Stimulated activated CD4-positive, alpha-beta T cell treated with anti-CD3 and anti-CD28 coated beads, Interleukin-2, amount 100 ng/mL, for 24 hours (primary cell): ENCODE measurements at places on chromosomes 5 and 9.
A peak's percentile ranks its signal among the peaks of the same experiment; 100 is the strongest.

GRCh38 chr5:147407094-147407681 lies 102.7 kb downstream of the DPYSL3 start:
- DNase-seq: no peak

- DNase-seq: no peak
Observed at GRCh38 chr5:180289433-180289832, 2.5 kb downstream of the MAPK9 start.

GRCh38 chr5:170362102-170362501 lies 27.1 kb downstream of the KCNMB1 start:
- no peak for DNase-seq

GRCh38 chr9:98442541-98442940 lies 187.1 kb upstream of the TBC1D2 start:
- no peak for DNase-seq

DNA sequence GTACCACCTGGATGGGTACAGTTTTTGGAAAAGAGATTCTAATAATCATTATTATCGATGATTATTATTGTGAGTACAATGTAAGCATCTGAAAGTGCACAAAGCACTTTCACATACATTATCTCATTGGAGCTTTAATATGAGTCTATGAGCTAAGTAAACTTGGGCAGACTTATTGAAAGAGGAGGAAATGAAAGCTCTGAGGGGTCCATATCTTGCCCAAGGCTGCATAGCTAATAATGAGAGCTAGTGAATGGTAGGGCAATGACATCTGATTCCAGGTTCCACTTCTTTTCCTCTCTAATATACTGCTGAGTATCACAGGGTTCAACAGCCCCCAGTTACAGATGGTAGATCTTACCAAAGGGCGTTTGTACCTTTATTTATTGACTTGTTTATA lies 26.1 kb downstream of the TIMD4 start:
- no peak for DNase-seq

- no peak for DNase-seq
Observed at GRCh38 chr5:31289429-31289828, 95.9 kb downstream of the CDH6 start.

GRCh38 chr5:172743112-172743959 lies 27.7 kb downstream of the DUSP1 start:
- no peak for DNase-seq

DNA sequence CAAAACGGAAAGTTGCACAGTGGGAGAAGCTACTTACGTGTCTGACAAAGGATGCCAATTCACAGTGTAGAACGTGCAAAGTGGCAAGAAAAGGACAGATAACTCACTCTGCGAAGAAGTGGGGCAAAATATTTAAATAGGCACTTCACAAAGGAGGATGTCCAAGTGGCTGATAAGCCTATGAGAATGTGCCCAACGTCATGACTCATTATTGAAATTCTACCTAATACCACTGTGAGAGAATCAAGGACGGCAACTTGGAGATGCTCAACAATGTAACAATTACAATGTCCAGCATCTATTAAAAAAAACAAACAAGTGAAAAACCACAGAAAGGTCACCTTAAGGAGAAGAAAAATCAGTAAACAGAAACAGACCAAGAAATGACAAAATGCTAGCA lies 59.0 kb downstream of the NACC2 start:
- no peak for DNase-seq

GRCh38 chr5:139648205-139649081 lies at the start of gene CXXC5:
CXXC5 (plus strand) TSS chr5:139648349; CDS start chr5:139680524, 32,175 bp downstream.
- peak; percentile 66 for DNase-seq

DNA sequence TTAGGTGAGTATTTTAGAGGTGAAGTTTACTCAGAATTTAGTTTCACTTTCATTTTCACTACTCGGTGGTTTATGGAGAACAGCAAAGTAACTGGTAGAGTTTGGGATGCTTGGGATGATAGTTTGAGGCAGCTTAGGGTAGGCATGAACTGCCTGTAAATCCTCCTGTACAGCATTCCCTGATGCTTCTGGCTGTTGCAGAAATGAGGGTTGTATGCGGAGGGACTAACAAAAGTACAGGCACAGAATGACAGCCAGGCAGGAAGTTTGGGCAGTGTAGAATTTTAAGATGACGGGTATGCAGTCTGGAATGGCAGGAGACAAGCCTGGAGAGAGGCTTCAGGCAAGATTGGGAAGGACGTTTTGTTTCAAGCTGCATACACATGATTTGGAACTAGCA lies 48.0 kb upstream of the FAM120AOS start:
- no peak for DNase-seq

DNA sequence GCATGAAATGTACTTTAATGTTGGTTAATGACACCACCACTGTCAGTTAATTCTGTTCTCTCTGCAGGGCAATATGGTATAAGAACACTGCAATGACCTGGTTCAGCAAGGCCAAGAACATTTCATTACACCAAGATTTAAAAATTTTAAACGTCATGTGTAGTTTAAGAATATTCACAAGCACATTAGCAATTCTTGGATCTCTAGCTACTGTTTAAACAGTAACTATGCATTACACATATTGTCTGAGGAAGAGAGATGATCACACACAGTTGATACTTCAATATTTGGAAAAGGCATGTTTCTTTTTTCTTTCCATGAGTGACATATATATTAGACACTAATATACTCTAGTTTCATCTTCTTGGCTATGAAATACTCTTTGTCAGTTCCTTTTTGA lies 143.0 kb downstream of the ADAMTS12 start:
- DNase-seq: no peak

DNA sequence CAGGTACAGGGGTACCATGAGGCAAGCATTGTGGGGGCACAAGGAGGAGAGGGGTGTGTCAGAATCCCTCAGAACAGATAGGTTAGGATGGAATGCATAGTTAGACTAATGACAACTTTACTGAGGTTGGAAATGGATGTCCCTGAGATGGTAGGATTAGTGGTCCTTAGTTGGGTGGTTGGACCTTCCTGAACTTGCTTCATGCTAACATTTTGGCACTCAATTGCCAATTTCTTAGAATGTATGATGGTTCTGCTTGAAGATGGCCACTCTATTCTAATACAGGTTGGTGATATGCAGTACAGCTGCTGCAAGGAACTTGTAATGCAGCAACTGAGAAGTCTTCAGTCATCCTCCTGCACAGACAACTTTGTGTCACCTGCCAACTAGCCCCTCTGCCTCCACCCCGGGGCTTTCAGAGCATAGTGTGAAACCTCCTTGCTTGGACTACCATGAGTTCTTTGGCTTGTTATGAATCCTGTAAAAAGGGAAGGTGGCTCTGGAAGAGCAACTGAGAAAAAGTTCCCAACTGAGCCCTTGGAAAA lies 5.4 kb downstream of the CCNI2 start:
- DNase-seq: no peak

DNA sequence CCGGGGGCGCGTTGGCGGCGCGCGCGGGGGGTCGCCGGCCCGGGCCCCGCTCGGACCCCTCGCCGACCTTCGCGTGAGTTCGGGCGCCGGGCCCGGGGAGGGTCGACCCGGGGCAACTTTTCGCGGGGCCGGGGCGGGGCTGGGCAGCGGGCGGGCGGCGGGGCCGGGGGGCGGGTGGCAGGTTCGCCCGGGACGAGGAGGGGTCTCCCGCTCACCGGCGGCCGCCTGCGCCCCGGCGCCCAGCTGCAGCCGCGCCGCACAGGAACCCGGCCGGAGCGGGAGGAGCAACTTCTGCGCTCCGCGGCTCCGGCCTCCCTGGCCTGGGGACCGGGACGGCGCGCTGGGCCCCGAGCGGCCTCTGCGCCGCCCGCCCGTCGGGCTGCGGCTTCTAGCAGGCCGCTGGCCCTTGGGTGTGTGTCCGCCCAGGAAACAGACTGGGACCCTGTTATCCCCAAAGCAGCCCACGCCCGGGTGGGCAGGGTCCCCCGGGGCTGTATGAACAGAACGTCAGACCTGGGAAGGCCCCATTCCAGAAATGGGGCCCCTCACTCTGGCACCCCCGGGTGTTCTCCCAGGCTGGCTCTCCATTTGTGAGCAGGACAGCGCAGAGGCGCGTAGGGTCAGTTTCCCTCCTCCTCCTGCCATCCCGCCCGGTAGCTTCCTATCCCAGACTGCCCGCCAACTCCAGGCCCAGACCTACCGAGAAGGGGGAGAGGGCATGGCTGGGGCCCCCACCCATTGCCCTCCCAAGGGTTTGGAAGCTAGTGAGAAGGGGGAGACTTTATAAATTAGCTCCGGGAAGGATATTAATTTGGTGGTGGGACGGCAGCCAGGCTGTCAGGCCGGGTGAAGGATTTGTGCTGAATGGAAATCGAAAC lies 708 bp downstream of the RXRA start:
- DNase-seq: no peak

DNA sequence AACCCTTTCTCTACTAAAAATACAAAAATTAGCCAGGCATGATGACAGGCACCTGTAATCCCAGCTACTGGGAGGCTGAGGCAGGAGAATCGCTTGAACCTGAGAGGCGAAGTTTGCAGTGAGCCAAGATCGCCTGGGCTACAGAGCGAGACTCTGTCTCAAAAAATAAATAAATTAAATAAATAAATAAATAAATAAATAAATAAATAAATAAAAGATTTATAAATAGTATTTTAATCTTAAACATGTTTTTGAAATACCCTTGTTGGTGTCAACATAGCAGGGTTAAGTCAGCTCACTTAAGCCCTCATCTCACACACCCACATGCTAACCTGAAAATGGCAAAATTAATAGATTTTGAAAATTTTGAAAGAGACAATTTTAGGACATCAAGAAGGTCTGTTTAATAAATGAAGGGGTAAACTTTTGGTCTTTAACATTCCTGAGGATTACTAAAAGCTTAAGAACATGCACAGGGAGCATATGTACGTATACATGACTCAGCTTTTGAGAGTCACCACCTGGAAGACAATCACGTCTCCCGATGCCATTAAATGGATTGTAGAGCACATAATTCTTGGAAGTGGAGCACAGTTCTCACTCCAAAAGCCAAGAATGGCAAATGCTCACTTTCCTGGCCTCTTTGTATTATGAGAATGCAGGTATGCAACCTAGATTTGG lies 202.5 kb downstream of the GDNF start:
- DNase-seq: no peak

DNA sequence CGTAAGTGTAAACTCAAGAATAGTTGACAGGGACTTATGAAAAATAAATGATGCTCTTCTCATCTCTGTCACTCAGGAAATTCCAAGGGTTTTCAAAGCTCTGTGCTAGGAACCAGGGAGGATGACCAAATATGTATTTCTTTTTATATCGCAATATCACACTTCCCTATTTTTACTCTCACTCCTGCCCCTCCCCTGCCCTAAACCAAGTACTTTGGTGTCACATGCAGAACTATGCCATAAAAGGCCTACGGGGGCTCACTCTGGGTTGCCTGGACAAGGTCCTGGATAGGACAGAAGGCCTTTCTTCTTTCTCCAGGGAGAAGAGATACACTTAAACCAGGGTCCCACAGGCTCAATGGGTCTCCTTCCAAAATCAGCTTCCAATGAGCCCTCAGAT lies 8.3 kb upstream of the RETREG1 start:
- DNase-seq: no peak

DNA sequence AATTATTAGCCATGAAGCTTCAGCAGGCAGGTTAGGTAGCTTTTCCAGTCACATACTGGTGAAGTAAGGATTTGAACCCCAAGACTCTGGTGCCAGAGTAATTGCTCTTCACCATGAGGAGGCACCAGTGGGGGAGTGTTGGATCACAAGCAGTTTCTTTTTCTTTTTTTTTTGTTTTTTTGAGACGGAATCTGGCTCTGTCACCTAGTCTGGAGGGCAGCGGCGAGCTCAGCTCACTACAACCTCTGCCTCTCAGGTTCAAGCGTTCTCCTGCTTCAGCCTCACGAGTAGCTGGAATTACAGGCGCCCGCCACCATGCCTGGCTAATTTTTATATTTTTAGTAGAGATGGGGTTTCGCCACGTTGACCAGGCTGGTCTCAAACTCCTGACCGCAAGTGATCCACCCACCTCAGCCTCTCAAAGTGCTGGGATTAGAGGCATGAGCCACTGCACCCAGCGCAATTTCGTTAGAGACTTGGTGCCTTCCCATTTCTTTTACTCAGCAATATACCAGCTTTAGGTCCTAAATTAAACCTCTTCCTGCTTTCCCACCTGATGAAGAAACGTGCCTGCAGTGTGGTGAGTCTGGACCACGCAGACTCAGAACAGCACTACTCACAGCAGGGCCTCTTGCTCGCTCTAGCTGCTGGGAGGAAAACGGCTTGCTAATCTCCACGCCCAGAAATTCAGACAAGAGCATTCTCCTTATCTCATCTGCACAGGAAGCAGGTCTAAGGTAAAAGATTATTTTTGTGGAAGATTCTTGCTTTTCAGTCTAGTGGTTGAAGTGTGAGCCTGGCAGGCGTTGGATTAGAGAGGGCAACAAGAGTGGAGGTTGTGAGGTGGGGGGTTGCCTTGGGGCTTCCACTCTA lies at the start of gene S100Z:
S100Z (plus strand) TSS at position 596 of the 873 bp plus-strand sequence. CDS start 25,346 bp downstream, outside the sequence.
- DNase-seq: peak; percentile 48

DNA sequence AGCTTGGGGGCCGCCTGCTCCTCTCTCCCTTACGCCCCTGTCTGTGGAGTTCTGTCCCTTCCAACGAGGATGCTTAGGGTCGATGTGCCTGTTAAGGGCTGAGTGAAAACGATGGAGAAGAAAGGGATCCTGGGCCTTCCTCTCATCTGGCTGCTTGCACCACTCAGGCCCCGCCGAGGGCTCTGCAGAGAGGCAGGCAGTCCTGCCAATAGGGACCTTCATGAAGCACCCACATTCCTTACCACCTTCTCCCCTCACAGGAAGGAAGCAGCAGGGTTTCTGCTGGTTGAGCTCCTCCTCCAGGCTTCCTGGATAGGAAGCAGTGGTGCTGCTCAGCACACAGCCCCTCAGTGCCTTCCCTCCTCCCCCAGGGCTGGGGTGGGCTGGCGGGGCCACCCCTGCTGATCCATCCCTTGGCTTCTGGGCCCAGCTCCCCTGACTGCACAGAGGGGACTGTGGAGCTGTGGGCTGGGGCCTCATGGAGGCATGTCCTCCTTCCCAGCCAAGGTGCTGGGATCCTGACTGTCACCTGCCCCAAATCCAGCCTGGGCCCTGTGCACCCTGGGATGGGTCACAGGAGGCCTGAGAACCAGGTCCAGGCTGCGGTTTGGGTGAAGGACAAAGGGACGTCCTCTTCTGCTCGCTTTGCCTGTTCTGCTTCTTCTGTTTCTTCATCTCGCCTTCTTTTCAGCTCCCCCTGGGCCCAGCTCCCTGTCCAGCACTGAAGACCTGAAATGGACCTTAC lies 50.5 kb downstream of the AHRR start:
- peak; percentile 18 for DNase-seq

DNA sequence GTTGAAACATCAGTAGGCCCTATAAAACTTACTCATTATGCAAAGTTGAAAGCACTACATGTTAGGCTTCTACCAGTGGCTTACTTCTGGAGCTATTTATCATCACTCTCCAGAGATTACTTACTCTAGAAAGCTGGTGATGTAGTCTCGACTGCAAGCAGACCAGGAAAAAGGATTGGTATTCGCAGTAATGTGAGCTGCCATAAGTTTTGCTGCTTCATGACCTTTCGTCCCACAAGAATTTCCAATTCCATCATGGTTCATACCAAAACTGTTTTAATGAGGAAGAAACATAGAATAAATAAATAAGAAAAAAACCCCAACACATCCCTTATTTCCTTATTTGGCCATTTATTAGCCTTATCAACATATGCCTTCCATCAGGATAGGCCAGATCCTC lies 181.9 kb downstream of the ADAMTS6 start:
- no peak for DNase-seq
